ENCODE measurements at places on chromosomes 7 and 10. TPM values are rescaled to one million over a fixed set of nuclear protein-coding genes. Genes with fewer than 3 reads are reported as not detected.

GRCh38 chr10:34719746-34720145 is 95.3 kb downstream of the PARD3 start:
- no peak for DNase-seq

DNA sequence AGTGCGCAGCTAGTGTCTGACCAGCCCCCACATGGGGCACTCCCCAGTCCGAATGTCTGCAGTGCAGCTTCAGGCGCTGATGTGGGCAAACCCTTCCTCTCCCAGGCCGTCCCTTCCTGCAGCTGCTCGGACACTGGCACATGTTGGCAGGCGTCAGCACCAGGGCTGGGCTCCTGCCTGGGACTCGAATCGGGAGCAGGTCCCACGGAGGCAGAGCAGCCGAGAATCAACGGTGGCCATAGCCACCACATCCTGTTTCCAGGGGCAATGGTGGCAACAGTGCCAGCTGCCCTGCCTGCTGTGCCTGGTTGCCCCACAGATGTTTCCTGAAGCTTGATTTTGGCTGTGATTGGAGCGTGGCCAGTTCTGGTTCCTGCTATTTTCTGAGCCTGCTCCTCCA is 65.8 kb downstream of the MGMT start:
- no peak for DNase-seq

The RBP4 gene
- 0.56 TPM for total RNA-seq

GRCh38 chr10:70459774-70460490 is 18.5 kb upstream of the NODAL start:
- no peak for DNase-seq

The CXCL12 gene
- total RNA-seq: 169 TPM

- no peak for DNase-seq
Measured at GRCh38 chr7:135748770-135749169, at the start of gene FAM180A. Gene FAM180A, minus strand, starts transcription at chr7:135748813. Its CDS starts 233 bp downstream, at chr7:135748580.

DNA sequence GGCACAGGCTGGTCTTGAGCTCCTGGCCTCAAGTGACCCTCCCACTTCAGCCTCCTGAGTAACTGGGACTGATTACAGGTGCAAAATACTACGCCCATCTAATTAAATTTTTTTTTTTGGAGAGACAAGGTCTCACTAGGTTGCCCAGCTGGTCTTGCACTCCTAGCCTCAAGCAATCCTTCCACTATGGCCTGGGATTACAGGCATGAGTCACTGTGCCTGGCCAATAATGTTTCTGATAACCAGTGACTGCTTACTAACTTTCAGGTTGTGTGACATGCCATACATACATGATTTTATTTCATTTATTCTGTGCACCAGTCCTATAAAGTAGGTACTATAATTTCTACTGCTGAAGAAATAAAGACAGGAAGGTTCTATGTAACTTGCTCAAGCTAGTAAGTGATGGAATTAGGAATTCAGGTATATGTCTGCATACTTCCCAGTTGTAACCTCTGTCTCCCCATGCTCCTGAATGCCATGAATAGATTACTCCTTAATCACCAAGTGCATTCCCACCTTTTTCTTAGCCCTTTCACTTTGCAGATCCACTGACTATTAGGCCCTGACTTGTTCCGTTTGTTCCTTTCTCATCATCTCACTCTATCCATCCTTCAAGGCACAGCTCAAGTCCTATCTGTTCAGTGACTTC is 28.1 kb downstream of the MCU start:
- no peak for DNase-seq

The C7orf33 gene
- not detected for total RNA-seq

GRCh38 chr10:130486906-130487305 is 350.7 kb downstream of the GLRX3 start:
- no peak for DNase-seq

GRCh38 chr10:76022366-76022765 is 590.9 kb downstream of the LRMDA start:
- no peak for DNase-seq

- no peak for DNase-seq
Measured at GRCh38 chr7:86201767-86202166, 441.9 kb upstream of the GRM3 start.

The IFIT2 gene
- 8.8 TPM for total RNA-seq

The FGFBP3 gene
- total RNA-seq: 3.7 TPM

The CYP2W1 gene
- total RNA-seq: not detected

The OR6V1 gene
- not detected for total RNA-seq

GRCh38 chr7:50217821-50218281 is 86.7 kb upstream of the IKZF1 start:
- no peak for DNase-seq

GRCh38 chr7:84582747-84583146 is 388.2 kb upstream of the SEMA3A start:
- no peak for DNase-seq

- DNase-seq: no peak
Measured at GRCh38 chr7:127786184-127786583, 134.2 kb downstream of the SND1 start.

The PRSS1 gene
- total RNA-seq: not detected

The MOGAT3 gene
- total RNA-seq: not detected

GRCh38 chr10:47231414-47231813 is 68.6 kb upstream of the GDF10 start:
- DNase-seq: no peak

The SSC4D gene
- total RNA-seq: 0.31 TPM

The TAS2R41 gene
- total RNA-seq: not detected

The HABP2 gene
- total RNA-seq: 0.18 TPM

- no peak for DNase-seq
Measured at GRCh38 chr10:6164271-6165095, 38.2 kb upstream of the PFKFB3 start.

The CCL26 gene
- not detected for total RNA-seq

- no peak for DNase-seq
Measured at GRCh38 chr10:37495415-37495814, 362.0 kb downstream of the ZNF248 start.

Measured in osteocyte (in vitro differentiated cells).